ENCODE measurements at places on chromosomes 11 and 22. TPM values are rescaled to one million over a fixed set of nuclear protein-coding genes. Genes with fewer than 3 reads are reported as not detected.

Gene OR8A1
- not detected for total RNA-seq

Gene EXPH5
- total RNA-seq, result 0.39 TPM

Gene BRSK2
- not detected for total RNA-seq

Gene RIC3
- total RNA-seq, result not detected

Gene TUB
- total RNA-seq, result 7.7 TPM

Gene GPR83
- total RNA-seq, result under 0.01 TPM

Gene OR52B4
- not detected for total RNA-seq

Gene PTPN5
- total RNA-seq, result not detected

Data from subcutaneous preadipocyte (primary cell).